ENCODE measurements at places on chromosomes 1 and 21.

GRCh38 chr21:44887807-44888580 is 14.5 kb upstream of the PTTG1IP start:
- DNase-seq, result no peak

DNA sequence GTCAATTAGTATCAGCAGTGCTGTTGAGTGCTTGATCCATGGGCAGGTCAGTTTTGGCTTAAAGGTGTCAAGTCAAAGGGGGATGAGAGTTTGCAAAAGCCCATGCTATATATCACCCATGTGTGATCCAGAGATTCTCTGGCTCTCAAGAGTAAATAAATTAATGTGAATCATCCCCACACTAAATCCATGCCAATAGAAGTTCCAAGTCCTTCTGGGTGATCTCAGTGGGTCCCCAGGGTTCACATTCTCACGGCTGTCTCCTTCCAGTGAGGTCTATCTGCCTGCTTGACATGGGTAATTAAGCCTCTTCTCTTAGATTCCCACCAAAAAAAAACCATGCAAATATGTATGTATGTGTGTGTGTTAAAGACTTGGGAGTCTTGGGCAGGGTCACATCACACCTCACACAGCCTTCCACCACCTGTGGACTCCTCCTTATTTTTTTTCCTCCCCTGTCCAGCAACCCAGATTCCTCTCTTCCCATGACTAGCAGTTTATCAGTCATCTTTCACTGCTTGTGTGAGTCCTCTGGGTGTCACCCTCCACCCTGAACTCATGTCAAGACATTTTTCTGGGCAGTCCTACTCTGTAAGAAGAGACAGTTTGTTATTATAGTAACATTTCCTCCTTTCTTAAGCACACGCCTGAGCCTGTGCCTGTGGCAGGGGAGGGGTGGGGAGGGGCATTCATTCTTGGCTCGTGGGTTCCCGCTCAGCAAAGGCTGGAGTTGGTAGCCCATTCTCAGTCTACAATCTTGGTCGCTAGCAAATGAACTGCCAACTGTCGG is 14.3 kb upstream of the S100A11 start:
- DNase-seq, result no peak

GRCh38 chr1:37995751-37996345 is 6.0 kb upstream of the SF3A3 start:
- no peak for DNase-seq

GRCh38 chr1:61181067-61182038 is 99.0 kb downstream of the NFIA start:
- DNase-seq, result no peak

DNA sequence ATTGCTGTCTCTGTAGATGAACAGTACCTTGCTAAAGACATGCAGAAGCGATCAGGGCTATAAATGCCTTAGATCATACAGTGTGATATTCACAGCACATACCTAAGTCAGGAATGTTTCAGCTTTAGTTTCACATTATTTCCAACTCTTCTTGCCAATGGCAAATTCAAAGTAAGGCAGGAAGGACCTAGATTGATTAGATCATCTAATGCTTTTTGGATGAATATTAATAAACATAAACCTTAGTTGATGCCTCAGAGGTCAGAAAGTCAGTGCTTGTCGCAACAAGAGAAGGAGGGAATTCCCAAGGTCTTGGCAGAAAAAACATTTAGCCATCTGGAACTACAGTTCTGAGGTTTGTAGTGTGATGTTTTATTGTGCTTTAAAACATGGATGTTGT is 122.3 kb downstream of the TNFSF18 start:
- no peak for DNase-seq
